Activated T-helper 2 cell treated with anti-CD3 and anti-CD28 coated beads, Interferon-gamma antibody, Interleukin-2, Interleukin-4, amounts not matched to agents 10 μg/mL and 5 μg/mL and 100 μg/mL, durations not matched to agents 14 hours and 24 hours and 36 hours (primary cell): ENCODE measurements at places on chromosomes 13 and 19. TPM values are rescaled to one million over a fixed set of nuclear protein-coding genes. Genes with fewer than 3 reads are reported as not detected.

Gene MTUS2
- not detected in 2 replicates for total RNA-seq

Gene ACP5
- 25.4 and 27.0 TPM in 2 replicates for total RNA-seq

Gene KLK15
- total RNA-seq, result not detected in 2 replicates

Gene MISP3
- total RNA-seq, result 5.3 and 5.5 TPM in 2 replicates

Gene PTGIR
- 214 and 218 TPM in 2 replicates for total RNA-seq

Gene FFAR3
- total RNA-seq, result 0.92 and 1.2 TPM in 2 replicates

Gene LRRC8E
- not detected in 2 replicates for total RNA-seq

GRCh38 chr19:5559804-5560133, 8.0 kb downstream of the TINCR start:
- no peak overlapping the region for H3K4me3 ChIP-seq
- no peak for DNase-seq
- H3K36me3 ChIP-seq, result no peaks in the 10 kb centered on the region

DNA sequence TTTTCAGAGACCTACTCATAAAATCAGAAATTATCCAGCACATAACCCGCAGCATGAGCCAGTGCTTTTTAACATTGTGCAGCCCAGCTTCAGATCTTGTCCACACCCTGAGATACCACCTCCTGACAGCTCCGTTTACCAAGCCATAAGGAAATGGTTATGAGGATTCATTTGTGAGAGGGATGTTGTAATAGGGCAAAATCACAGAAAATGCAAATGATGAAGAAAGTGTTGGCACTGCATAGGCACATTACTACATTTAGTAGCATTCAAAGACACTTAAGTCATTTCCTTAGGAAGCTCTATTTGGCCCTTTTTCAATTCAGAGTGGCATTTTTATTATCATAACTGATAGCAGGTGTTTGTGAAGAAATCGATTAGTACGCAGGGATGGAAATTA, 277.5 kb downstream of the DNAJC15 start:
- no peaks in the 10 kb centered on the region for H3K4me1 ChIP-seq
- no peak overlapping the region for H3K27ac ChIP-seq
- DNase-seq, result no peak
- H3K36me3 ChIP-seq, result no peaks in the 10 kb centered on the region
- peaks cover 25% of the 10 kb centered on the region for H3K27me3 ChIP-seq

DNA sequence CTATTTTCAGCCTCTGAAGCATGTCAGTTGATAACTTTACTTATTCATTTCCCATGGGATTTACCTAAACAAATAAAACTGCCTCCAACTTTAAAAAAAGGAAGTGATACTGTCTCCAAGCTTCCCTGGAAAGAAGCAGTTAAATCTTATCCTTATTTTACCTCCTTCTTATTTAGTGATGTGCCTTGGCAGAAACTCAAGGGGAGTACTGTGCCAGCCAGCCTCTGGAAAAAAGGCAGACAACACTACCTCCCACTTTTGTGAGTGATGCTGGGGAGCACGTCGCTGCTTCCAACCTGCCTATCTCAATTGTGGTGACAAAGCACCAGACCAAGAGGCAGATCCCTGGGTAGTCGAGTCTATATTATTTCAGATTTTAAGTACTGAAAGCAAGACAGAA, 765.6 kb downstream of the DIAPH3 start:
- H3K27ac ChIP-seq, result no peak overlapping the region
- no peak for DNase-seq
- no peaks in the 10 kb centered on the region for H3K36me3 ChIP-seq
- H3K4me3 ChIP-seq, result no peak overlapping the region
- H3K4me1 ChIP-seq, result no peaks in the 10 kb centered on the region

GRCh38 chr19:23436944-23437343, 41.7 kb upstream of the ZNF91 start:
- H3K27me3 ChIP-seq, result no peaks in the 10 kb centered on the region
- DNase-seq, result no peak
- no peaks in the 10 kb centered on the region for H3K4me1 ChIP-seq
- no peaks in the 10 kb centered on the region for H3K36me3 ChIP-seq
- H3K4me3 ChIP-seq, result no peak overlapping the region
- no peak overlapping the region for H3K27ac ChIP-seq

- H3K27ac ChIP-seq, result no peak overlapping the region
- no peak overlapping the region for H3K4me3 ChIP-seq
- H3K4me1 ChIP-seq, result peaks cover 2% of the 10 kb centered on the region
- no peaks in the 10 kb centered on the region for H3K27me3 ChIP-seq
- no peak for DNase-seq
- H3K36me3 ChIP-seq, result no peaks in the 10 kb centered on the region
Measured at GRCh38 chr19:4807188-4807587, 15.7 kb downstream of the FEM1A start.

GRCh38 chr13:90455823-90456222, 891.7 kb upstream of the MIR17HG start:
- no peak overlapping the region for H3K27ac ChIP-seq
- H3K4me1 ChIP-seq, result no peaks in the 10 kb centered on the region
- no peak for DNase-seq
- no peaks in the 10 kb centered on the region for H3K36me3 ChIP-seq
- no peaks in the 10 kb centered on the region for H3K27me3 ChIP-seq
- no peak overlapping the region for H3K4me3 ChIP-seq

DNA sequence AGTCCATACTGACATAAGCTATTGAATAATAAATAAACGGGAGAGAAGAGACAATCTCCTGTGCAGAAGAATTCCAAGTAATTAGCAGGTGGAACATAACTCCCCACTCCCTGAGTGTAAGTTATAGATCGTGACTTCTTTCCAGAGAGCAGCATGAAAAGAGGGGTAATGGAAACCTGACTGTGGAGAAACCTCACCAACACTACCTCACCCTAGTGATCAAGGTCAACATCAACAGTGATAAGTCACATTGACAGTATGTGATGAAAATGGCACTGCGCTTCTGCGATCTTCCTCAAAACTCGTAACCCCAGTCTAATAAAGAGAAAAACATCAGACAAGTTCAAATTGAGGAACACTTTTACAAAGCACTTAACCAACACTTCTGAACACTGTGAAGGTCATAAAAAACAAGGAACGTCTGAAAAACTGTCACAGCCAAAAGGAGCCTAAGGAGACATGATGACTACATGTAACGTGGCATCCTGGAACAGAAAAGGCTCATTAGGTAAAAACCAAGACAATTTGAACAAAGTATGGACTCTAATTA, 19.8 kb downstream of the CAB39L start:
- H3K36me3 ChIP-seq, result no peaks in the 10 kb centered on the region
- no peak overlapping the region for H3K4me3 ChIP-seq
- H3K27ac ChIP-seq, result no peak overlapping the region
- H3K27me3 ChIP-seq, result no peaks in the 10 kb centered on the region
- H3K4me1 ChIP-seq, result no peaks in the 10 kb centered on the region

GRCh38 chr13:93502987-93503615, 276.5 kb downstream of the GPC6 start:
- H3K36me3 ChIP-seq, result no peaks in the 10 kb centered on the region
- DNase-seq, result no peak
- H3K27me3 ChIP-seq, result no peaks in the 10 kb centered on the region
- H3K27ac ChIP-seq, result no peak overlapping the region
- no peaks in the 10 kb centered on the region for H3K4me1 ChIP-seq
- no peak overlapping the region for H3K4me3 ChIP-seq

GRCh38 chr19:50269653-50270052, 59.5 kb downstream of the KCNC3 start:
- H3K4me1 ChIP-seq, result no peaks in the 10 kb centered on the region
- H3K4me3 ChIP-seq, result no peak overlapping the region
- no peaks in the 10 kb centered on the region for H3K27me3 ChIP-seq
- DNase-seq, result no peak
- H3K36me3 ChIP-seq, result no peaks in the 10 kb centered on the region

- H3K4me3 ChIP-seq, result no peak overlapping the region
- DNase-seq, result no peak
- H3K27ac ChIP-seq, result no peak overlapping the region
Measured at GRCh38 chr13:27466513-27466912, 16.1 kb upstream of the MTIF3 start.

DNA sequence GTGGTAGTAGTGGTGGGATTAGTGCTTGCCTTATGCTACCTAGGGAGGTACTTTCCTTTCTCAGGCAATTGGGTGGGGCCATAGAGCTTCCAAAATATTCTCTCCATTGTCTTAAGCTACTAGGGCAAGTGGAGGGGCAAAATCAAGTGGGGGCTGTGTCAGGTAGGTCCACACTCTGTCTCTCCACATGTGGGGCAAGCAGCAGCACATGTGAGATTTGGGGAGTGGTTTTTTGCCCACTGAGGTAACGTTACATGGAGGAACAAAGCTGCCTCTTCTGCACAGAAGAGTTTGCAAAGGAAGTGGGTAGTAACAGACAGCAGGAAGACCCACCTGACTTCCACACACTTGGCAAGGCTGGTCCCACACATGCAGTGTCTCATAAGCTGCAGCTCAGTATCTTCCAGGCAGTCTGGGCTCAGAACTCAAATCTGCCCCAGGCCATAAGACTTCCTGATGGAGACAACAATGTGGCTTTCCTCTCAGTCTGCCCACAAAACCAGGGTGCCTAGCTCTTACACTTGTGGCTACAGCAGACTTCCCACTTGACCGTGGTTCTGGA, 1581.5 kb upstream of the PCDH20 start:
- no peak for DNase-seq
- H3K27me3 ChIP-seq, result no peaks in the 10 kb centered on the region
- H3K4me3 ChIP-seq, result no peak overlapping the region
- no peaks in the 10 kb centered on the region for H3K36me3 ChIP-seq

GRCh38 chr13:29369060-29369743, 226.3 kb downstream of the SLC7A1 start:
- DNase-seq, result no peak
- no peak overlapping the region for H3K27ac ChIP-seq
- H3K27me3 ChIP-seq, result peaks cover 11% of the 10 kb centered on the region
- no peaks in the 10 kb centered on the region for H3K4me1 ChIP-seq

DNA sequence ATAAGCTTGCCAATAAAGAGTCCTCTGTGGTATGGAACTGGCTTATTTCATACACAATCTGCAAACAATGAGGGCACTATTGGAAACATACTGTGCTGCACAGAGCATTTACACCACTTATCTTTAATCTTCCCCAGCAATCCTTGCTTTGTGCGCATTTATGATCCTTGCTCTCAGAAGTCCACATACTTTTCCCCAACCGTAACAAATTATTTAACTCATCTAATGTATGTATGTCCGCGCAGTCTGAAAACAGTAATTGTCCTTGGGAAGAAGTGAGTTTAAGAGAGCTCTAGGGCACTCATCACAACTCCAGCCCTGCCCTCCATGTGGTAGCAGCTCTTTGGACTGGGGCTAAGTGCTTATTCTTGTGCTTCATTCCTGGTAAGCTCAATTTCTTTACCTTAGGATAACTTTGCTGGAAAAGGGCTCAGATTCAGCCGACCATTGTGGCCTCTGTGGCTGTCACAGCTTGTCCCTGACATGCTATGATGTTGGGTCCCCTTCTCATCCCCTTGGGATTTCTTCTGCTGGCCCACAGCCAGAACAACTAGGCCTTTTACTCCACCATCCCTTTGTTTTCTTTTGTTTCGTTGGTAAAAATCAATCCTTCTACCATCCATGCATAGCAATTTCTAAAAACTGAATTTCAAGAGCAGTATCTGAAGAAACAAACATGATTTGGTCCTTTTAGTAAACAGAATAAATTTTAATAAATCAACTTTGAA, 152.7 kb downstream of the TNFRSF19 start:
- peaks cover 13% of the 10 kb centered on the region for H3K4me1 ChIP-seq
- no peak overlapping the region for H3K4me3 ChIP-seq
- DNase-seq, result no peak
- H3K27ac ChIP-seq, result no peak overlapping the region
- H3K27me3 ChIP-seq, result no peaks in the 10 kb centered on the region

- peaks cover 2% of the 10 kb centered on the region for H3K4me1 ChIP-seq
- H3K36me3 ChIP-seq, result peaks cover 64% of the 10 kb centered on the region
- H3K27ac ChIP-seq, result no peak overlapping the region
- no peak overlapping the region for H3K4me3 ChIP-seq
- no peak for DNase-seq
- H3K27me3 ChIP-seq, result no peaks in the 10 kb centered on the region
Measured at GRCh38 chr19:45010306-45010705, 9.0 kb downstream of the RELB start.

- H3K4me3 ChIP-seq, result no peak overlapping the region
- H3K4me1 ChIP-seq, result no peaks in the 10 kb centered on the region
- H3K27me3 ChIP-seq, result no peaks in the 10 kb centered on the region
- no peak for DNase-seq
- no peak overlapping the region for H3K27ac ChIP-seq
Measured at GRCh38 chr13:103941506-103942140, 875.4 kb upstream of the SLC10A2 start.

DNA sequence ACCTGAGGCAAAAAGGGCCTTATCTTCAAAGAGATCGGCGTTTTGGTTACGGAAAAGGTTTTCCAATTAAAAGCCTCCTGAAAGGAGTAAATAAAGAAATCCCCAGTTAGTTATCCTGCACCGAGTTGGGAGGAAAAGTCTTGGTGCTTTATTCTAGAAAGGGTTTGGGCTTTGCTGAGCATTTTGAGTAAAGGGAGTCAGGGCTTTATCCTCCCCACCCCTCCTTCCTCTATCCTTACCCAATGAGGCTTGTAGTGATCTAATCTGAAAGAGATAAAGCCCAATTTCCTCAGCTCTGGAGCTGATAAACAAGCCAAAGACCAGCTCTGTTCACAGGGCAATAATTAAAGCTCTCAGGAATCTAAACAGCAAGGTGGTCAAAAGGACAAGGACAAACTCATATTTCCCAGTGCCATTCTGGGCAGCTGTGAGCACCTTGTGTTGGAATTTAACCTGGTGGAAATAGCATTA, 188.9 kb upstream of the TSC22D1 start:
- no peaks in the 10 kb centered on the region for H3K36me3 ChIP-seq
- peaks cover 1% of the 10 kb centered on the region for H3K27me3 ChIP-seq
- no peak overlapping the region for H3K4me3 ChIP-seq
